ENCODE measurements at places on chromosomes 16 and 17.
A peak's percentile ranks its signal among the peaks of the same experiment; 100 is the strongest.

- no peak for DNase-seq
Observed at GRCh38 chr16:16828913-16829398, 450.0 kb downstream of the NPIPA7 start.

DNA sequence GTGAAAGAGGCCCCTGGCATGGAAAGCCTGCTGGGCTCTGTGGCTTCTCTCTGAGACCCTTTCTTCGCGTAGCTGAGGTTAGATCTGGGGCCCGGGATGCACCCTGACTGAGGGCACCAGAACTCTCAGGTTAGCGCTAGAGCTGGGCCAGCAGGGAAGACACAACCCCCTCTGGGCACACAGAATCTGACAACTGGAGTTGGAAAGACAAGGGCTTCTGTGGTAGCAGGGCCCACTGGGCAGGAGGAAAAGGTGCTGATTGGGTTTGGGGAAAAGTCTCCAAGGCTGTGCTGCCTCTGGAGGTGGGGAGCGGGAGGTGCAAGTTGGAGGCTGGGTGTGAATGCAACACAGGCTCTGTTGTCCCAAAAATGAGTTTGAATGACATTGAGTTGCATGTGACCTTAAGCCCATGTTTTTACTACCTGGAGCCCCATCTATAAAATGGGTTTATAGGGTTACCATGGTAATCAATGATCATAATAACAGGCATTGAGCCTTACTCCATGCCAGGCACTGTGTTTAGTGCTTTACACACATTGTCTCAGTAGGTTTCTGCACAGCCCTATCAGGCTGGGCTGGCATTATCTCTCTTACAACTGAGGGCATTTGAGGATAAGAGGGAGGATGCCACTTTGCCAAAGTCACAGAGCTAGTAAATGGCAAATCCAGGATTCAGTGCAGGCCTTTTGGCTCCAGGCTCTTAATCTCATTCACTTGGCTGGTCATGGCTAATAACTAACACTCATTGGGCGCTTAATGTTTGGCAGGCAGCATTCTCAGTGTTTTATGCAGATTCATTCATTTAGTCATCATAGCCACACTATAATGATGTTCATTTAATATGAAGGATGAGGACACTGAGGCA is 9.5 kb upstream of the IGFBP4 start:
- no peak for DNase-seq

DNA sequence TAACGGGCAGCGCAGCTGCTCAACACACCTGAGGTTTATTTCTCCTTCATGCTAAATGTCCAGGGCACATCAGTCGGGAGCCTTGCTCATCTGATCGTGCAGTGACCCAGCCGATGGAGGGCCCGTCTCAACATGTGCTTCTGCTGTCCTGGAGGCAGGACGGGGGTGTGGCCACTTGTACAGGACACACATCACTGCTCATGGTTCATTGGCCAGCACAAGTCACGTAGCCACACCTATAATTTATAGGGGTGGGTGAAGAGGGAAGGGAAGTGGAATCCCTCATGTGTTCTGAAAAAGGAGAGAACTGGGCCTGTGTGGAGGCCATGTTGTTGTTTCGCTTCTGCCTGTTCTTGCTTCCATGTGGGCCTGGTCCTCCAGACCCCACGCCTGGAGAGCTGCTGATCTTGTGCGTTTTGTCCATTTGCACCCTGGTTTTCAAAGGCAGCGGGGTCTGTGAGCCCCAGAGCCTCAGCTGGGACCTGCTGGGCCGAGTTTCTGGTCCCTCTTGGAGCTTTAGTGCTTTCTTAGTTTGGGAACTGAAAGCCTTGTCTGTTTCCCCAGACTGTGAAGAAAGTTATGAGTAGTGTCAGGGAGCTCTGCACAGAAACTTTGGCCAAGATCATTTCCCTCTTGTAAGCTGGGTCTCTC is 60.5 kb downstream of the CMIP start:
- DNase-seq: no peak

GRCh38 chr17:45386178-45386577 is 46.5 kb downstream of the ARHGAP27 start:
- DNase-seq: no peak

GRCh38 chr16:76748461-76749348 is 442.3 kb upstream of the MON1B start:
- DNase-seq: no peak

DNA sequence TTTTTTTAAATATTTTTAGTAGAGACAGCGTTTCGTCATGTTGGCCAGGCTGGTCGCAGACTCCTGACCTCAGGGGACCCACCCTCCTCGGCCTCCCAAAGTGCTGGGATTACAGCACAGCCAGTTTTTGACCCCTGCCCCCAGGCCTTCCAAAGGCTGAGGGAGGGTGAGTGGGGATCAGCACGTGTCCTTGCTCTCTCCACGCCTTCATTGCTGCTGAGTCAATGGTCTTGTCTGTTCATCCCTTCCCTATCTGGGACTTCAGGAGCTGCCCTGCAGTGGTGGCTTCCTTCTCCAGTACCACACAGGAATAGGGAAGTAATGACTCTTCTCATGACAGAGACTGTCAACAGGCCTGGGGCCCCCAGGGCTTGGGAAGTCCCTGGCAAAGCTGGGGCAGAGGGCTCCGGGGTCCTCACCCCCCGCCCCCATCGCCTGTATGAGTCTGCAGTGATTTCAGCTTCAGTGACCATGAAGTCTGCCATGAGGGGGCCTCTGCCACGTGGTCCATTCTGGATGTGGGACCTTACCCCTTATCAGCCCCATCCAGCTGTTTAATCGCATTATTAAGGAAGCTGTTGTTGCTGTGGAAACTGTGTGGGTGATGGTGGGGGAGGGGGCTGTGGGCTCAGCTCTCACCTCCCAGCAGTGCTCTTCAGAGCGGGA is 6.1 kb downstream of the ABCC3 start:
- peak; percentile 79 for DNase-seq

- DNase-seq: peak; percentile 29
Observed at GRCh38 chr17:57096472-57097202, 11.6 kb downstream of the AKAP1 start.

GRCh38 chr16:21197112-21197511 is 14.3 kb downstream of the ZP2 start:
- no peak for DNase-seq

GRCh38 chr17:65197201-65197600 is 60.0 kb downstream of the RGS9 start:
- no peak for DNase-seq

- no peak for DNase-seq
Observed at GRCh38 chr17:36939802-36940312, 2.6 kb downstream of the LHX1 start.

DNA sequence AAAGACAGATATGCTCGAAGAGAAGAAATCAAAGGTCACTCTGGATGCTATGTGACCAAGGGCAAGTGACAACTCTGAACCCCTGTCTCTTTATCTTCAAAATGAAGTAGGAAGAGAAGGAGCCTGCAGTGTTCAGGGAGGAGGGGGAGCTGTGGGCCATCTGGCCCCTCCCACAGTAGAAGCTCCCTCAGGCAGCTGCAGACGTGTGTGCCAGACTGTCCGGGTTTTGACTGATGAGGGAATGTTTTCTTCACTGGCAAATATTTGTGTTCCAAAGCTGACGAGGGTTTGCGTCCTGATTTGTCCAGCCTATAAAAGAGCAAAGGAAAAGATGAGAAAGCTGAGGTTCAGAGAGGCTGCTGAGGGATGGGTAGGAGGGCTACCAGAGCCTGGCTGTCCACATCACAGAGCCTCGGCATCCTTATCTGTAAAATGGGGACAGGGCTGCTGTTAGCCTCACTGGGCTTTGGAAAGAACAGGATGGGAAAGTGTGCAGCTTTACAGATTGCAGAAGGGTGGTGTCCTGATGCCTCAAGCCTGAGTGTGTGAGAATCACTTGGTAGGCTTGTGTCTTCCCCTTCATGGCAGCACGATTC is 1.8 kb upstream of the GINS2 start:
- peak; percentile 31 for DNase-seq

GRCh38 chr16:55502801-55503366 is 6.0 kb upstream of the LPCAT2 start:
- DNase-seq: peak; percentile 79

DNA sequence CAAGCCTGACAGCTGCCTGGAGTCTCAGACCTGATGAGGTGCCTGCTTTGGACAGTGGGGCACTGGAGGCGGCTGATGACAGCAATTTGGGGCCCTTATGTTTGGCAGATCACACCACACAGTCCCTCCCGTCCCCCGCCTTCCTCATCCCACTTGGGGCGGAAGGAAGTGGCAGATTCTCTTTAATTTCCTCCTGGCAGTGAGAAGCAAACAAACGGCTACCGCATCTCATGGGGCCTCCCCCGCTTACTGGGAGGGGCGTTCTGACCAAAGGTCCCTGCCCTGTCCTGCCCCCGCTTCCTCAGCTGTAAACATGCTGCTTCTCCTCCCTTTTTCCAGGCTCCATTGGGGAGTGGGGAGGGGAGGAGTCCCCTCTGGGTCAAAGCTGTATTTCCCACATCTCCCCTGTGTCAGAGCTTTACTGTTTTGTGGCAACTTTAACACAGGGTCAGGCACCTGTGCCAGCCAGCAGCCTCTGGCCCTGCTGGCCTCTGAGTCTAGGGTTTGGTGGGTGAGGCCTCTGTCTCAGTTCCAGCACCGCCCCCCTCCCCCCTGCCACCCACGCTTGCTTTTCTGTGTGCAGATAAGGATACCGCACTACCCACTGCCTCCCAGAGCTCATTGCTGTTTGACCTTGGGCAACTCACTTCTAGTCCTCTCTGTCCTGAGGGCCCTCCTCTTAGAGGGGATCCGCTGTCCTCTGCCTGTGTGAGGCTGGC is 5.4 kb upstream of the NFATC3 start:
- DNase-seq: peak; percentile 97

DNA sequence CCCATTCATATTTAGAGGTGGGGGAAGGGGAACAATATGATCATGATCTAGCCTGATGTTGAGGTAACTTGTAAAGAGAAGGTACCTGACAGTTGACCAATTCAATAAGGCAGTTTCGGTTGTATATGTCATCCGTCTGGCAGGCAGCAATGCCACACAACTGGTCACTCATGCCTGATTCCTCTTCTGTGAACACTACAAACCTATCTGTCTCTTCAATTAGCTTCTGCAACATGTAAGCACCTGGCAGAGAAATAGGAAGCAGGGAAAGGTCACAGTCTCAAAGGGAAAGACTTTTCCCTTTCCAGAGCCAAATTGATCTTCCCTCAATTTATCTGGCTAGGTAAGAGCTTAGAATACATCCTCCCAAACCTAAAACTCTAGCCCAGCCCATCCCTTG is 10.2 kb upstream of the RSKR start:
- DNase-seq: no peak

DNA sequence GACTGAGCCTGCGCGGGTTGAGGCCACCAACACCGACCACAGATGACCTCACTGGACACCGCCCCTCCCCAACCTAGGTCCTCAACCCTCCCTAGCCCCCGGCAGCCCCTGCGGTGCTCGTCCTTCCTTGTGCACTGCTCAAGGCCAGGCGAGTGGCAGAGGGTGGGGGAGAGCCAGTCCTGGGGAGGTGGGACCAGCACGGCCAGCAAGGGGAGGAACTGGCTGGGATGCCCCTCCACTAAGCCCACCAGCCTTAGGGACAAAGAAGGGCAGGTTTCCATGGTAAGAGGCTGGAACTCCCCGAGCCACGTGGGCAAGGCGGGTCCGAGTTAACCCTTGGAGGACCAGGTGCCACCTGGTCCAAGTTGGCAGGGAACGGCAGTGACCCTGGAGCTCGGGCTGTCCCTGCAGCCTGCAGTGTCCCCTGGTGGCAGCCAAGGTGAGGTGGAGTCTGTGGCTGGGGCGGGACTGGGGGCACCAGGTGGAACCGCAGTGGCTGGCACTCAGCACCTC is 9.2 kb downstream of the FSCN2 start:
- DNase-seq: no peak

DNA sequence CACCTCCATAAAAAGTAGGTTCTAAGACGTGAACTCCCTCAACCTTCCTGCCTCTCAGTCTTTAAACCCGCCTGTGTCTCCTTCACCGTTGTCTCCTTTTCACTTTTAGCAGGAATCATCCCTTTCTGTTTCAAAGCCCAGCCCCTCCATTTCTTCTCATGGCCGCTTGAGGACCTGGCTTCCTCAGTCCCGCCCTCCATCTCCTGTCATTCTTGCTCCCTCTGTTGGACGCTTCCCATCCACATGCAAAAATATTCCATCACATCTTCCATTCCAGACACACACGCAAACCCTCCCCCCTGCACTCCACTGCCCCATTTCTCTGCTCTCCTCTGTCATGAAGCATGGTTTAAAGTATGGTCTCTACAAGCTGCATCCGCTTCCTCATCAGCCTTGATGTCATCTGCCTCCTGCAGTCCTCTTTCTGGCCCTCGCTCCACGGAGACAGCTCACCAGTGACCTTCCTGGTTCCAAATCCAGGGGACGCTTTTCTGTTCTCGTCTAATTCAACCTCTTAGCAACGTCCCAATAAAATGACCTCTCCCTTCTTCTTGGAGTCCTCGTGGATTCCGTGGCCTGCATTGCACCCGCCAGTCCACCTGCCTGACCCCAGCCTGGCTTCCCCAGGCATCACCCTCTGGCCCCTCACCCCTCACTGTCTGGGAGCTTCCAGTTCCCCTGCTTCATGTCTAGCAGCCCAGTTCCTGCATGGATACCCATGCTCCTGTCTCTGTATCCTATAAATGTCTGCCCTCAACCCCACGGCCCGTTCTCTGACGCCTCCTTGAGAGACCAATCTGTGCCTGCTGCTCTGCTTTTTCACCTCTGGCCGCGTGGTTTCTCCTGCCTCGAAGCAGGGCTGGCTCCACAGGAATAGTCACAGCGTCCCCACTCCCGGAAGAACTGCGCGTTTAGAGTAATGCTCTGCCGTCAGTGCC is 26.2 kb downstream of the ANKRD40 start:
- peak; percentile 69 for DNase-seq

GRCh38 chr17:72618001-72618509 is 474.4 kb downstream of the SLC39A11 start:
- peak; percentile 92 for DNase-seq

All from HepG2 (cell line).